ENCODE measurements at places on chromosomes 1 and 21.

GRCh38 chr1:186033847-186034271 lies 299.7 kb downstream of the HMCN1 start:
- DNase-seq = peak; percentile 20

- DNase-seq = no peak
Observed at GRCh38 chr1:221430152-221430960, 311.5 kb downstream of the DUSP10 start.

DNA sequence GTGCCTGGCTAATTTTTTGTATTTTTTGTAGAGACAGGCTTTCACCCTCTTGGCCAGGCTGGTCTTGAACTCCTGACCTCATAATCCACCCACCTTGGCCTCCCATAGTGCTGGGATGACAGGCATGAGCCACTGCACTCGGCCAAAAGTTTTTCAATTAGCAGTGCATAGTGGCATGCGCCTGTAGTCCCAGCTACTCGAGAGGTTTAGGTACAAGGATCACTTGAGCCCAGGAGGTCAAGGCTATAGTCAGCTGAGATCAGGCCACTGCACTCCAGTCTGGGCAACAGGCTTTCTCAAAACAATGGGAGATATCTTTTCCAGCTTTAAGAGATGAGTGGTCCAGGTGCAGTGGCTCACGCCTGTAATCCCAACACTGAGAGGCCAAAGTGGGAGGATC lies 30.8 kb downstream of the DAP3 start:
- DNase-seq = no peak

DNA sequence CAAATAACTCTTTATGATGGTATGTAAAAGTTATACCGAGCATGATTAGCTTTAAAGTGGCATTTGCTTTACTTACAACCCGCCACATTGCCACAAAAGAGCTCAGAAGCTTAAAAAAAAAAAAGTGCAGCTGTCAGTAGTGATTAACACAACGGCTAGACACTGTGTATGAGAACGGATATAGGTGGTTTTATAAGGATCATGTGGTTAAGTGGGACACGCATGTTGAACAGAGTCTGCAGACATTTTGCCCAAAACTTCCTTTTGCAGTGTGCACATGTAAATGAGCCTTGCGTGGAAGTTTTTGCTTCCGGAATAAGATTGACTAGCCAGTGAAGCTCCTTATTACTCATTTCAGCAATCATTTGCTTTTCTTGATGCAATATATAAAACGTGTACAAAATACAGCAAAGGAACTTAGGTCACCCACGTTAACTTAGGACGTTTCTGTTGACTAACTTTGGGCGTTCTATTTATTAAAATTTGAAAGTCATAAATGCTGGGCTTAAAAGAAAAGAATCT lies 58.7 kb upstream of the RGS1 start:
- no peak for DNase-seq

GRCh38 chr1:205342986-205343385 lies 13.7 kb downstream of the KLHDC8A start:
- no peak for DNase-seq

GRCh38 chr1:166865926-166866325 lies 10.1 kb downstream of the TADA1 start:
- peak; percentile 76 for DNase-seq

- DNase-seq = peak; percentile 18
Observed at GRCh38 chr1:12138196-12139168, 28.3 kb upstream of the TNFRSF1B start.

DNA sequence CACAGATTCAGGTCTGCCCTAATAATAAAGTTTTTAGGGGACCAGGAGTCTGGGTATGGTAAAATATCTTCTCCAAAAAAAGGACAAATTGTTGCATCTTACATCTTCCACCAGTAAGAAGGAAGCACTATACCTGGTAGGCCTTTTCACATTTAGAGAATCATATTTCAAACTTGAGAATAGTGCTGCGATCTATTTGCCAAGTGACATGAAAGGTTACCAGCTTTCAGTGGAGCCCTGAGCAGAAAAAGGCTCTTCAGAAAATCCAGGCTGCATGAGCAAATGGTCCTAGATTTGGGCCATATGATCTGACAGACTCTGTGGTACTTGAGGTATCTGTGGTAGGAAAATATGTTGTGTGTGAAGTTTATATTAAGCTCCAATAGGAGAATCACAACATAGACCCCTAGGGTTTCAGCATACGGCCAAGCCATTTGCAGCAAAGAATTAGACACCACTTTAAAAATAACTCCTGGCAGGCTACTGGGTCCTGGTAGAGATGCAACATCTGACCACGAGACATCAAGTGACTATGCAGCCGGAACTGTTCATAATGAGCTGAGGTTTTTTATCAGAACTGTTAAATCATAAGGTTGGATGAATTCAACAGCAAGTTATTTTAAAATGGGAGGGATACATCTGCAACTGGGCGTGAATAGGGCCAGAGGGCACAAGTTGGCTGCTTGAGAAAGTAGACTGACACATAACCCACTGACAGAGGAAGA lies 38.6 kb upstream of the CCDC190 start:
- DNase-seq = peak; percentile 86
